RPMI8226 (cell line): ENCODE measurements at places on chromosomes 6 and 20.

DNA sequence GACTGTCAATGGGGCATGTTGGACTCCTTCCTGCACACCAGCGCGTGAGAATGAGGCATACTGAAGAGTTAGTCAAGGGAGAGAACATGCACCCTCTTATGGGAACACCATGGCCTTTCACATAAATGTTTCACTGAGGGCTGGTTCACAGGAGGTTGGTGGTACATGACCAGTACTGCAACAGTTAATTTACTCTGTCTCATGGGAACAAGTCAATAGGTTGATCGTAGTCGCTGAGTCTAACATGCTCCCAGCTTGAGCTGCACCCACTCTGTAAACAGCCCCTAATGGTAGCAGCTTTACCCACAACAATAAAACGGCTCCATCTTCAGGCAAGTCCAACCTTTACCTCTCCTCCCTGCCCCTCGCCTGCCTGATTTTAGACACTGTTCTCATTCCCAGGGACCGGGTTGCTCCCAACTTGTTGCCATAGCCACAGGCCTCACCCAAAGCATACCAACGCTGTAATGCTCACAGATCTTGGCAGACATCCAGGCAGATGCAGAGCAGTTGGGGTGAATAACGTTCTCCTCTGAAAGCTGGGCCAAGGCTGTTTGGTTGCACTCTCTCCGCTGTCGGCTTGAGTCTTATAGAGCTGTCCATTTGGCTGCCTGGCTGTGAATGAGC is 111.3 kb downstream of the LY86 start:
- peak; percentile 87 for DNase-seq

DNA sequence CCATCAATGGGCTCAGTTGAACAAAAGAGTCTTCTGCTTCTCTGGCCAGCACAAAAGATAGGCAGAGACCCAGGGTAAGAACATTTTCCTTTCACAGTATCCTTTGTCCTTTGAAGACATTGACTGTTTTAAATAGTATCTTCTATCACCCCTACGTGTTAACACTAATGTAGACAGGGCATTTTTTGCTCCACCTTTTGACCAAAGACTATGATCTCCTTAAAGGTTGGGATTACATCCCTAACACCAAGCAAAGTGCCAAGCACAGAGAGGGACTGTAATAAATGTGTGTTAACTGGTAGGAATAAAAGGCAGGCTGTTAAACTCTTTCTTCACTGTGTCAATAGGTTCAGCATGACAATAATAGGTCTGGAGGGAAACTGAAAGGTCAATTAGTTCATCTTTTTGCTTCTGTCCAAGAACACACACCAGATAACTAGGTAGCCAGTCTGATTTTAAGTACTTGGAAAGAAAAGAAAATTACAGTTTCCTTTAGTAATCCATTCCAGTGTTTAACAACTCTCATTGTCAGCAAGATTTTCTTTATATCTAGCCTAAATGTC is 63.6 kb upstream of the NOX3 start:
- no peak for DNase-seq

GRCh38 chr6:88380083-88380482 is 213.9 kb upstream of the CNR1 start:
- no peak for DNase-seq

- peak; percentile 65 for DNase-seq
These were observed 76.4 kb upstream of the RNF24 start for GRCh38 chr20:4091490-4092479.

DNA sequence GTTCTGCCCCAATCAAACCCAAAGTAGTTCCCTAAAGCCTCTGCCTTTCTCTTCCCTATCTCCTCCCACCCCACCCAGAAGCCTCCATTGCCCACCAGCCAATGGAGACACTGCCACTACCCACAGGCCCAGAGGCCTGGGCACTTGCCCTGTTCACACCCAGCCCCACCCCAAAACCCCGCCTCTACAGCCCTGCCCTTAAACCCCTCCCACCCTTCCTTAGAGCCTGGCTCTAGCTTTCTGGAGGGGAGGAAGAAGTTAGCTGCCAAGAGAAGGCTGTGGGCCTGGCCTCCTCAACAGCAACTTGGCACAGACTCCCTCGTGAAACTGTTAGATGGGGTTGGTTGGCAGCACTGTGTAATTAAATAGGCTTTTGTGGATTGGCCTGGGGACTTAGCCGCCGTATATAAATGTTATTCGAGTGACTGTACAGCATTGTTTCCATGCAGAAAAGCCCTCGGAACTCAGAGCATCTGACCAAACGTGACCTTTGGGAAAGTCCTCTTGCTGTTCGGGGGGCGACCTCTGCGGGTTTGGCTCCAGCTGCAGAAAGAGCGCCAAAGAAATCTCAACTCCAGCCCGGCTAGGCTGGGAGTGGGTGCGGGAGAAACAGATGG is 31.4 kb downstream of the COL11A2 start:
- peak; percentile 78 for DNase-seq
